ENCODE measurements at places on chromosomes 12 and 14.

GRCh38 chr12:113439606-113440030, 17.4 kb downstream of the SDSL start:
- peak; percentile 51 for DNase-seq

- no peak for DNase-seq
These were observed 14.2 kb upstream of the DLK1 start for GRCh38 chr14:100712490-100712889.

GRCh38 chr12:1680804-1681492, 9.9 kb upstream of the ADIPOR2 start:
- peak; percentile 79 for DNase-seq

GRCh38 chr14:24192933-24193332, 2.3 kb downstream of the TM9SF1 start:
- no peak for DNase-seq

DNA sequence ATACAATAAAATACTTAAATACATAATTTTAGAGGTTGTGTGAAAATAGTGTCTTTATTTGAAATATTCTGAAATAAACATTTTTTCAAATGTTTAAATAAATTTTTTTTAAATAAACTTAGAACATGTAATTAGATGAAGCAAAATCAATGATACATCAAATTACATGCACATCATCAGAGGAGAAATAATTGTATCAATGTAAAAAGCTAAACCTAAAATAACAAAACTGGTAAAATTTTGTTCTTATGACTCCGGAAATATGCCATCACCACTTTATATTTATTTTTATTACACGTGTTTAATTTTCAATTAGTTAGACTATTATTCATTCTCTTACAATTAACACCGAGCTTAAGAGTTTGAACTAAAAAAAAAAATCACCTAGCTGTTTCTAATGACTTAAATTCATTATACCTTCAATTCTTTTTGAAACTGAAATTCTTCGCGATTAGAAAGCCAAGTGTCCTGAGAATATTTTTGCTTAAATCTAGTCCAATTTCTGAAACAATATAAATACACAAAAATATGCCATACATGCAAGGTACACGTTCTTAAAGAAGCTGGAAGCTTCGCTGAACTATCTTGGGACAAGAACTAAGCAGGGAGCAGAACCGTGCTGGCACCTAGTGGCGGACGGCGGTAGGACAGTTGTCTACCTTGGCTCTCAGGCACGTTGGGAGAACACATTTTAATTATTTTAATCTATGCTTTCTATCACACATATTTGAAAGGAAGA, 230.5 kb downstream of the SLC25A21 start:
- DNase-seq = peak; percentile 57

GRCh38 chr14:93078870-93079269, 36.9 kb downstream of the ITPK1 start:
- no peak for DNase-seq

DNA sequence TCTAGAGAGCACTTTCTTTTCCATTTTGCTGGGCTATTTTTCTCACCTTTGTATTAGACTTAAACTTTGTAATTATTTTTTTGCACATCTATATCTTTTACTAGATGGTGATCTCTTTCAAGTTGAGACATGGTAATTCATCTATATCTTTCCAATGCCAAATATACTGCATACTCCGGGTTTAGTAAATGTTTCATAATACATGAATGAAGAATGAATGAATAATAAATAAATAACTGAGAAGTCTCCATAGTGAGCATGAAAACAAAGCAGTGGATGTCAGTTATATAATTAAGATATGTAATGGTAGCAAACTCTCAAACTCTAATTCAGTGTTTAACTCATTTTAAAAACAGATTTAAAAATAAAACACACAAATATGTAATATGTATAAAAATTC, 342.5 kb upstream of the KITLG start:
- DNase-seq = no peak

DNA sequence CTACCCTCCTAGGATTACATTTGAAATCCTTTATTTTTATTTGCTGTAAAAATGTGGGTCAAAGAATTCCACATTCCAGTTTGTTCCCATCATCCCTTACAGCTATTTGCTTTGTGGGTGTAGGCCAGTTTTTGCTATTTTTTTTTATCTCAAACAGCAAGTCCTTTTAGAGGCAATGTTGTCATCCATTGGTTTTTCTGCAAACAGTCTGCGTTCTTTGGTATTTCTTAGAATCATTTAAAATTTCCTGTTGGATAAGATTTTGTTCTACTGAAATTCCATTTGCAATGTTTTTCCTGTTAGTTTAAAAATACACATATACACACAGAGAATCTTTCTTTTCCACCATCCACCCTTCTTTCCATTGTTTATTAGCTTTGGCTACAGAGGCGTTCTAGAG, 53.3 kb upstream of the STK38L start:
- DNase-seq = no peak

- DNase-seq = no peak
These were observed 2.3 kb upstream of the CLBA1 start for GRCh38 chr14:104983231-104983721.

GRCh38 chr12:59654061-59654460, 58.2 kb downstream of the SLC16A7 start:
- DNase-seq = no peak

DNA sequence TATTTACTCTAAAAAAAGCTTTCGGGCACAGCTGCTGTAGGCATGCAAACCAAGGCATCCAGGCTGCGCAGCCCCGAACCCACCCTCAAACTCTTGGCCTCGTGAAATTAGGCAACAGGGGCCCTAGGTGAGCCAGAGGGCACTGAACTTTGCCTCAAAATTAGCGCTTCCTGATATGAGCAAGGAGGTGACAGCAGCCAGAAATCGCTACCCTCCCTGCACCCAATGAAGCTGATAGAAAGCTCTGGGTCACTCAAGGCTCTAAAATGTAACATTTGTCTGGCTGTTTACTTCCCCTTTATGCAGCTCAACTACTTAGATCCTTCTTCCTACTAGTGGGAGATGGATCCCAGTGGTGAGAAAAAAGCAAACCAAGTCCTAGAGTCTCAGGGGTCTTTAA, 61.8 kb downstream of the PITPNM2 start:
- no peak for DNase-seq

- no peak for DNase-seq
These were observed 24.0 kb upstream of the IRF2BPL start for GRCh38 chr14:77052281-77053044.

Measured in dermis microvascular lymphatic vessel endothelial cell (primary cell).